Thoracic aorta (tissue), 2 donors: ENCODE measurements at places on chromosomes 5 and 9. TPM values are rescaled to one million over a fixed set of nuclear protein-coding genes. Genes with fewer than 3 reads are reported as not detected.
A peak's percentile ranks its signal among the peaks of the same experiment; 100 is the strongest.

GRCh38 chr9:22446589-22446949 lies at the start of gene DMRTA1:
Gene DMRTA1, plus strand, starts transcription at chr9:22446824. Its CDS starts 242 bp downstream, at chr9:22447066.
- H3K4me3 ChIP-seq = peak within 1 kb of the TSS; percentile 88
- DNase-seq = peak; percentile 28
- H3K36me3 ChIP-seq = no peaks in the 10 kb centered on the region
- H3K27me3 ChIP-seq = no peaks in the 10 kb centered on the region
- no peaks in the 10 kb centered on the region for H3K4me1 ChIP-seq

GRCh38 chr9:114902786-114903524 lies 27.4 kb downstream of the TNFSF8 start:
- no peak overlapping the region for H3K27ac ChIP-seq
- no peaks in the 10 kb centered on the region for H3K36me3 ChIP-seq
- H3K4me1 ChIP-seq = no peaks in the 10 kb centered on the region
- H3K4me3 ChIP-seq = no peak overlapping the region
- no peaks in the 10 kb centered on the region for H3K27me3 ChIP-seq
- no peak for DNase-seq

- no peaks in the 10 kb centered on the region for H3K4me1 ChIP-seq
- H3K4me3 ChIP-seq = no peak overlapping the region
- DNase-seq = no peak
- H3K27ac ChIP-seq = no peak overlapping the region
These were observed 12.8 kb upstream of the SLC25A51 start for GRCh38 chr9:37916471-37917312.

The TRPM6 gene
- 0.41 TPM for total RNA-seq

GRCh38 chr9:70554881-70555280 lies 140.4 kb upstream of the KLF9 start:
- peaks cover 13% of the 10 kb centered on the region for H3K4me1 ChIP-seq
- peak overlapping the region; percentile 42 for H3K27ac ChIP-seq
- H3K27me3 ChIP-seq = no peaks in the 10 kb centered on the region
- H3K4me3 ChIP-seq = no peak overlapping the region
- no peak for DNase-seq

The ENTPD2 gene
- 0.95 TPM for total RNA-seq

GRCh38 chr5:62127098-62127736 lies 178.8 kb upstream of the KIF2A start:
- no peaks in the 10 kb centered on the region for H3K36me3 ChIP-seq
- no peak overlapping the region for H3K4me3 ChIP-seq
- no peaks in the 10 kb centered on the region for H3K4me1 ChIP-seq
- no peaks in the 10 kb centered on the region for H3K27me3 ChIP-seq
- DNase-seq = no peak
